RKO (cell line): ENCODE measurements at places on chromosomes 7 and 10.
A peak's percentile ranks its signal among the peaks of the same experiment; 100 is the strongest.

DNA sequence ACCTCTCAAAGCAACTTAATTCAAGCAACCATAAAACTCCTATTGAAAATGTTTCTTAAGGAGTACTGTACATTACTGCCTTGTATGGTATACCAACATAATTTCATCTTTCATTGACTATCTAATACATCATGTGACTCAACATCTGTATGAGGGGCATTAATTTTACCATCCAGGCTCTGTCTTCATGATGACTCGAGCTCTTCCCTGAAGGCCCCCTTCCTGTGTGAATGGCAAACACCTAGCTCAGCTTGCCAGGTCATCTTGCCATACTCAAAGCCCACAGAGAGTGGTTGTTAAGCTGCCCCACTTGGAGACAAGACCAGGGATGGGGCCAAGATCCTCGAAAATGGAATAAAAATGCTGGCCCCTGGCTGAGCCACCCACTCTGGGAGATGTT is 82.4 kb downstream of the SGMS1 start:
- DNase-seq = no peak

- DNase-seq = no peak
These were observed 77.7 kb downstream of the ICA1 start for GRCh38 chr7:8184221-8184620.

DNA sequence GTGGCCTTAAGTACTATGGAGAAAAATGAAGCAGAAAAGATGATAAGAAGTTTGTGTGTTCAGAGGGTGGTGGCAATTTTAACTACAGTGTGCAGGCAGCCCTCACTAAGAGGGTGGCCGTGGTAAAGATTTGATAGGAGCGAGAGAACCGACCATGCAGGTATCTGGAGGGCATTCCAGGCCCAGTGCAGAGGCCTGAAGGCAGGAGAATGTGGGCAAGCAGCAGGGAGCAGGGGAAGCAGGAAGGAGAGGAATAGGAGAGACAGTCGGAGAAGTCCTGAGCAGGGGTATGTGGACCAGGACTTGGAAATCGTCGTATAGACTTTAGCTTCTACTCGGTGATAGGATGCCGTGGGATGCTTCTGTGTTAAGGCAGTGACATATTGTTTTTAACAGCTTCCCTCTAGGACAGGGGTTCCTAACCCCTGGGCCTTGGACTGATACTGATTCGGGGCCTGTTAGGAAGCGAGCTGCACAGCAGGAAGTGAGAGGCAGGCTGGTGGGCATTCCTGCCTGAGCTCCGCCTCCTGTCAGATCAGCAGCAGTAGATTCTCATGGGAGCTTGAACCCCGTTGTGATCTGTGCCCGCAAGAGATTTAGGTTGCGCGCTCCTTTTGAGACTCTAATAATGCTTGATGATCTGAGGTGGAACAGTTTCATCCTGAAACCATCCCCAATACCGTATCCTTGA is 227.2 kb downstream of the CCDC3 start:
- no peak for DNase-seq

DNA sequence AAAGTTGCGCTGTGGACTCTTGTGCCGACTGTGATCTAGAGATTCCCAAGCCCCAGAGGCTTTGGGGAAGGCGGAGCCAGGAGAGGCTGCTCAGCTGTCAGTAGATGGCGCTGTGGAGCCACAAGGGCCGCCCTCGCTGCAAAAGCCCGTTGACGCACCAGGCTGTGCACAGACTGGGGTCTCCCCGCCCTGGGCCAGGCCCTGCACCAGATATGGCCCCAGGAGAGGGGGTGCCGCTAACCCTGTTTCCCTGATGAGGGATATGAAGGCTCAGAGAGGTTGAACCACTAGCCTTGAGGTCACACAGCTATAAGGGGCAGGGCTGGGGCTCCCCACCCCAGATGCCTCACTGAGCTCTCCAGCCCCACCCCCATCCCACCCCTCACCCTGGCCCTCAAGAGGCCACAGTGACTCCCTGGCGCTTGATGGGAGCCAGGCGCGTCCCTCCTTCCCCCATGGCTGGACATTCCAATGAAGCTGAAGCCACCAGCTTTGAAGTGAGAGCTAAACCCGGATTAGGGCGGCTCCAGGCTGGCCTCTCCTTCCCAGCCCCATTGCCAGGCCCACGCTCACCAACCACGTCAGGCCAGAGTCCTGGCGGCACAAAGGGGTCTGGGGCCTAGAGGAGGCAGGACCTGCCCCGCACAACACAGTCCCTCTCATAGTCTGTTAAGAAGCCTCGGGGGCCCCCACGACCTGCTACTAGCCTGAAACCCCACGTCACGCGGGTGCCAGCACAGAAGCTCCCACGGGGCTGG is 26.4 kb downstream of the MYL10 start:
- peak; percentile 75 for DNase-seq

- peak; percentile 72 for DNase-seq
These were observed 90.2 kb downstream of the IPMK start for GRCh38 chr10:58177362-58177947.

- DNase-seq = no peak
These were observed 77.4 kb downstream of the CYP26A1 start for GRCh38 chr10:93150990-93151547.

GRCh38 chr10:75181073-75181472 is 29.5 kb upstream of the VDAC2 start:
- no peak for DNase-seq

DNA sequence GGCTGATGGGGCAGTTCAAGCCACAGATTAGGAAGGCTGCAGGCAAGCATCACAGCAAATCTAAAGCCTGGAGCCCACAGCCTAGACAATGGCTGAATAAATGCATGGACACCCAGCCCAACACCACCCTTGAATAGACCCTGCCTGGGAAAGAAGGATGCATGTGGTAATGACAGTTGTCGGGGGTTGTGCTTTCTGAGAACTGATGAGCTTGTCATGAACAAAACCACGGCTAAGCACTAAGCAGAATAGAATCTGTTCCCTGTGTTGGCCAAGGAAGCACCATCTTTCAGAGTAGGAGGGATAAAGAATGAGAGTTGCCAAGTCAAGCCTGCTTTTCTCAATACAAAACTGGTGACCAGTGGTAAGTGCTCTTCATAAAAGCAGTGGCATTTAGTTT is 66.1 kb upstream of the JCAD start:
- DNase-seq = no peak

DNA sequence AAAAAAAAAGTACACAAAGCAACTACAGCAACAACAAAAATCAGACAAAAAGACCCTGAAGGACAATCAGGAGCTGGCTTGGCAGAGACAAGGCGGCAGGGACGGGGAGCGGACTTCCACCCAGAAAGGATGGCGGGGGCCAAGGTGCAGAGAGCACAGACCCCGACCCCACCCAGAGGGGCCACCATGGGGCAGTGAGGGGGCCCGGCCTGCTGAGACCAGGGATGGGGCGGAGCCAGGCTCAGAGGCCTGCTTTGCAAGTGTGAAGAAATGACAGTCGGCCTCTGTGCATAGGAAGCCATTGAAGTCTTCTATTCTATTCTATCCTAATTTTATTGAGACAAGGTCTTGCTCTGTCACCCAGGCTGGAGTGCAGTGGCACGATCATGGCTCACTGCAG is 82.0 kb downstream of the ELFN1 start:
- DNase-seq = no peak

- DNase-seq = peak; percentile 12
These were observed 85.5 kb upstream of the CACUL1 start for GRCh38 chr10:118840071-118840775.

DNA sequence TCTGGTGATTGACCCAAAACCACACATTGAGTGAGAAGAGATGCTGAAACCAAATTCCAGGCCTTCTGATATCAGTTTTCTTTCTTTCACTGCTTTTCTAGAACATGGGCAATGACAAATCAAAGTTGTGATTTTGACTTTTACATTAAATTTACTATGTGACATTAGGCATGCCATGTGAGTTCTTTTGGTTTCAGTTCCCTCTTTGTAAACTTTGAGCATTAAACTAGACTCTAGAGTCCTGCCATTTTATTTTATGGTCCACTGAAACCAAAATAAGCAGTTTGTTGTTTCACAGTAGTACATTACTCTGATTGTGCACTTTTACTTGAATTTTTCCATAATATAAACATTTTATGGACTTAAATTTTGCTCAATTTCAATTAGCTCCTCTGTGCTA is 381.1 kb upstream of the SEMA3D start:
- DNase-seq = no peak

- no peak for DNase-seq
These were observed 101.5 kb upstream of the PRSS1 start for GRCh38 chr7:142647749-142648148.

- DNase-seq = no peak
These were observed 48.3 kb downstream of the COL17A1 start for GRCh38 chr10:104037261-104037951.

DNA sequence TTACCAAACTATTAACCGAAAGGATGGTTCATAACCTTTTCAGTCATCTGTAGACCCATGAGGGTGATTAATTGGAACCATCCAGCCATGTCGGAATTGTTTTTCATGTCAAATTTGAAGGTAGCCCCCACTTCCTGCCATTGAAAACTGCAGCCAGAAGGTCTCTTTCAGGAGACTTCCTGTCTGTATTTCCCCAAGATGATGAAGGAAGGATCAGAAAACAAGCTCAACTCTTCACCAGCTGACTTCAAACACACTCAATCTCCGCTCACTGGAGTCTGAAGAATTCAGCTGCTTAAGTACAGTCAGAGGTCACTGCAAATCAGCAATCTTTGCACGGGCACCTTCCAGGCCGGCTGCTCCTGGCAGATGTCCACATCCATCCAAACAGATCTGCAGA is 291.7 kb upstream of the NPVF start:
- DNase-seq = no peak

DNA sequence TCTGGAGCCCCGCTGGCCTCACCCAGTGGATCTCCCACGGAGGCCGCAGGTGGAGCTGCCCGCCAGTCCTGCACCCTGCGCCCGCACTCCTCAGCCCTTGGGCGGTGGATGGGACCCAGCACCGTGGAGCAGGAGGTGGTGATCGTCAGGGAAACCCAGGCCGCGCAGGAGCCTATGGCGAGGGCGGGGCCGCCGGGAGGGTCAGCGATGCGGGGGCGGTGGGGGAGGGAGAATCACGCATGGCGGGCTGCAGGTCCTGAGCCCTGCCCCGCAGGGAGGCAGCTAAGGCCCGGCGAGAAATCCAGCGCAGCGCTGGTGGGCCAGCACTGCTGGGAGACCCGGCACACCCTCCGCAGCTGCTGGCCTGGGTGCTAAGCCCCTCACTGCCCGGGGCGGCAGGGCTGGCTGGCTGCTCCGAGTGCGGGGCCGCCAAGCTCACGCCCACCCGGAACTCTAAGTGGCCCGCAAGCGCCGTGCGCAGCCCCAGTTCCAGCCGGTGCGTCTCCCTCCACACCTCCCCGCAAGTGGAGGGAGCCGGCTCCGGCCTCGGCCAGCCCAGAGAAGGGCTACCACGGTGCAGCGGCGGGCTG is 524.8 kb upstream of the TPK1 start:
- no peak for DNase-seq

GRCh38 chr10:86348321-86349210 is 18.0 kb downstream of the GRID1 start:
- DNase-seq = no peak

DNA sequence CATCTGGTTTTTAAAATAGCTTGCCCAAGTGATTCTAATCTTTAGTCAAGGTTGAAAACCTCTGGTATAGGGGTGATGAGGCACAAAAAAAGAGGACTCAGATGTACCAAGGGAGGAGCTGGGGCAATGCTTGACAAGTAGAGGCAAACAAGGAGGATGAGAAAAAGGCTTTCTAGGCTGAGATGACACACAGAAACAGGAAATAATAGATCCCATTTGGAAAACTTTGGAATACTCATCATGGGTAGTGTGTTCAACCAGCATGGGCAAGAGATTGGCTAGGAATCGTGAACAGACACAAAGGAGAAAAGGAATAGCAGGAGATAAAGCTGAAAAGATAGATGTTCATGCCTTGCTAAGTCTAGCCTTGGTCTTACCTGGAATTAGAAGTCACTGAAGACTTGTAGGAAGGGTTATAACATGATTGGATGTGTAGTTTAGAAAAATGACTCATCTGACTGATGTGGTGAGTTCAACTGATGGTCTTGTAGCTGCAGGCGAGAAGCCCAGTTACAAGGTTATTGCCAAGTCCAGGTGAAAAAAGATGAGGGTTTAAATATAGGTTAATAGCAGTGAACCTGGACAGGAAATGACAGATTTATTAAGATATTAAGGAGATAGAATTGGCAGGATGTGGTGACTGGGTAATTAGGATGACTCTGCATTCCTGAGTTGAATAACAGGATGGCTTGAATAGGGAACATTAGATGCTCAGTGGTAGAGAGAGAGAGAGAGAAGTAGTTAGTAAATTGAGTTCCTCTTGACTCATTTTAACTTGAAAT is 214.0 kb upstream of the LRGUK start:
- peak; percentile 51 for DNase-seq

- DNase-seq = no peak
These were observed 70.0 kb upstream of the AGBL3 start for GRCh38 chr7:134916171-134916883.

GRCh38 chr7:43799605-43800004 is 41.1 kb downstream of the BLVRA start:
- no peak for DNase-seq

- no peak for DNase-seq
These were observed 5.2 kb upstream of the RASGEF1A start for GRCh38 chr10:43272030-43272429.

DNA sequence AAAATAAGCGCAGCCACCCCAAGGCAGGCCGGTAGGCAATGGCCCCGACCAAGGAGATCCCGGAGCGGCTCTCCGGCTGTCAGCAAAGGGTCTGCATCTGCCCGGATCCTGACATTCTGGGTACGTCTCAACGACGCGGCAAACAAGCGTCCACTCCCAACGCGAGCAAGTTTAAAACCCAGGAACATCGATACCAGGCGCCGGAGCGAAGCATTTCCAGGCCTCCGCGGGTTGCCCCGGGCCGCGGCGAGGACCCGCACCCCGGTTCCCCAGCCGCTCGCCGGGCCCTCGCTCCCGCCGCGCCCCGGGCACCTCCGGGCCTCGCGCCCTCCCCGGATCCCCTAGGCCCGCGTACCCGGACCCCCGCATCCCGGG is 453 bp downstream of the URGCP start:
- DNase-seq = peak; percentile 34

DNA sequence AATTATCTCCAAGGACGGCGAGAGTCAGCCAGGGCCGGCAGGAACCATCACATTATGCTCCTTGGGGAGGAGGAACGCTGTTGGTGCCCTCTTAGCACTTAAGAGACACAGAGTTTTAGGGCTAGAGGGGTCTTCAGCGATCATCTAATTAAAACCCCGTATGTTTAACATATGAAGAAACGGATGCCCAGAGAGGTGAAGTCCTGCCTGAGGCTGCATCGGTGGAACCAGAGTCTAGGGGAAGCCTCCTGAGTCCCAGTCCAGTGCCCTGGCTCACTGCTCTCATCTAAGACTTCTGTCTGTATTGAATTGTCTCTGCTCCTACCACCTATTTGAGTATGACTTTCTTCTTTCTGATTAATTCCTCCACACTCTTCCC is 688 bp upstream of the ABCB4 start:
- DNase-seq = no peak

- no peak for DNase-seq
These were observed 3.2 kb upstream of the PAX2 start for GRCh38 chr10:100742076-100742771.

DNA sequence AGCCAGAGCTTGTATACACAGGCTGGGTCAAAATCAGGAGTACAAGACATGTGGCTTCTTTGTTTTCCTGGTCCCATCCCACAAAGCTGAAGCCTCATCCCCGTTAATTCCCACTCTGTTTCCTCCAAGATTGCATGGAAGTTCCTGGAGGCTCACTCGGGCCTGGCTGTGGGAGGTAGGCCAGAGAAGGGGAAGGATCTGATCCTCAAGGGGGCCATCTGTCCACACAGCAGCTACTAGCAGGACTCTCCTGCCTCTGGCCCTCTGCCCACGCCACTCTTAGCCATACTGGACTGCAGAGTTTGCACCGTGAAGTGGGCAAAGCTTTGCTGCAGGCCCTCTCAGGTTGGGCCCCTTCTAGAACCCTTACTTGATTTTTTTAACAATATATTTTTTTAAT is 160.6 kb downstream of the FGFR2 start:
- no peak for DNase-seq
